Stimulated activated CD4-positive, alpha-beta T cell treated with anti-CD3 and anti-CD28 coated beads, Interleukin-15, amount 100 ng/mL, for 24 hours (primary cell): ENCODE measurements at places on chromosomes 7 and 10.

- no peak for DNase-seq
Measured at GRCh38 chr10:111186358-111186757, 109.5 kb downstream of the ADRA2A start.

DNA sequence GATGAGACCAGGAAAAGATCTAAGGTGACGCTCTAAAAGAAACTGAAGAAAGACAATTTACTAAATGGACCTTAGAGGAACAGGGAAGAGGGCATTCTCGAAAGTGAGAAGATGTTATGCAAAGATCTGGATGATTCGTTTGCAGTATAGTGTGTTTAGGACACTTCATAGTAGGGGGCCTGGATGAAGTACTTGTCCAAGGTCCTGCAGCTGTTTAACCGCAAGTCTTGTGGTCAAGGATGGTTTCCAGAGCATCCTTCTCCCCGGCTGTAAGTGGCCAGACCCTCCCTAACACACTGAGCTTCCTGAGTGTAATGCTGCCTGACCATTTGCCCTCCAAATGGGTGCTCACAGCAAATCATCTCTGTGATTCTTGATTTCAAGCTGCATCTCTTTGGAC is 101.6 kb downstream of the XPNPEP1 start:
- no peak for DNase-seq

DNA sequence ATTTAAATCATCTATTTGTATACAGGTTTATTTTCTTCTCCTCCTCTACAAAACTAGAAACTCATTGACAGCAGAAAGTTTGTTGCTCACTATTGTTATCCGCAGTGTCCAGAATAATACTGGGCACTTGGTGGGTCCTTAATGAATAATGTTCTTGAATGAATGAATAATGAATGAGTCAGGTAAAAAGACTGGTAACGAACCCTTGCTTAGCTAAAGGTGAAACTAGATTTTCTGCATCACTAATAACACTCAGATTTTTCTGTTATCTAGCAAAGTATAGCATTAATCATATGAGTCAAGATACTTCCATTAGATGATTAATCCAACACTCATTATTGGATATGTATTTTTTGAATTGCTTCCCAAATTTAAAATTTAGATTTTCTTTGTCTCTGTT is 953.2 kb downstream of the SORCS3 start:
- DNase-seq = no peak

DNA sequence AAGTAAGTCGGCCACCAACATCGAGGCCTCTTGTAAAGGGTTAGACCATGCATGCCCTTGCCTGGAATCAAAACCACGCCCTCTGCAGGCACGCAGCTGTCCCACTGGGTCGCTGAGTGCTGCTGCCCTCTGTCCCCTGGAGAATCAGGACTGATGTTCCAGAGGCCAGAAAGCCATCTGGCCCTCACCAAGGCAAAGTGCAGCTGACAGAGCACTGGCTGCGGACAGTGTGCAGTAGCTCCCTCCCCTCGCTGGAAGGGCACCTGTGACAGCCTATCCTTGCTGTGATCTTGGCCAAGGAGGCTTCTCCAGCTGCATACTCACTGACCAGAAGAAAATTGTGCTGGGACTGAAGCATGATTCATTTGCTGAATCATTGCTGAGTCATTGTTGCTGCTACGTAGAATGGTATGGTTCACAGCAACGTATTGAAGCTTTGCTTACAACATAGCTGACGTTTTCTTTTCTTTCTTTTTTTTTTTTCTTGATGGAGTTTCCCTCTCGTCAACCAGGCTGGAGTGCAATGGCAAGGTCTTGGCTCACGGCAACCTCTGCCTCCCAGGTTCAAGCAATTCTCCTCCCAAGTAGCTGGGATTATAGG is 30.4 kb downstream of the DDC start:
- DNase-seq = peak; percentile 15

DNA sequence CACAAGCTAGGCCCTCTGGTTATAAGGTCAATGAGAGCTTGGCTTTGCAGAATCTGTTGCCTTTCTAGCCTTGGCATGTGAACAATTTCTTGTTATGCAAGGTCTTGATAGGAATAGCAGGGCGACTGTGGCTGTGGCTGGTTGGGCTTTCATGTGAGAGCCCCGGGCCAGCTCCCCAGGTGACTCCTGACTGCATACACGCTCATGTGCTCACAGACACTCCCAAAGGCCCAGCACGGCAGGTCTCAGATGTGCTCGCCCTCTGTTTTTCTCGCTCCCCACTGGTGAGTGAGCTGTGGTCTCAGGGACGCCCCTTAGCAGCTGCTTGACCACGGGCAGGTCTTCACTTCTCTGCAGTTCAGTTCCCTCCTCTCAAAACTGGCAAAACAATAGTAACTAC is 37.1 kb upstream of the ZNF32 start:
- no peak for DNase-seq
